Amygdala (tissue), 56 donors: ENCODE measurements at places on chromosomes 13 and 19.

GRCh38 chr19:3494559-3494958 lies 5.9 kb downstream of the DOHH start:
- no peak for DNase-seq

DNA sequence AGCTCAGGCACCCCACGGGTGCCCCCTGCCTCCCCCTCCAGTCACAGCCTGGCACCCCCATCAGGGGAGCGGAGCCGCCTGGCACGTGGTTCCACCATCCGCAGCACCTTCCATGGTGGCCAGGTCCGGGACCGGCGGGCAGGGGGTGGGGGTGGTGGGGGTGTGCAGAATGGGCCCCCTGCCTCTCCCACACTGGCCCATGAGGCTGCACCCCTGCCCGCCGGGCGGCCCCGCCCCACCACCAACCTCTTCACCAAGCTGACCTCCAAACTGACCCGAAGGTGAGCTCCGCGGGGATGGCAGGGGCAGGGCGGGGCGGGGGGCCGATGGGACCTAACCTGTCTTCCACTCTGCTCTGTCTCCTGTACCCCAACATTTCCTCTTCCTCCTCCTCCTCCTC lies 25.0 kb downstream of the CKM start:
- DNase-seq, result no peak

DNA sequence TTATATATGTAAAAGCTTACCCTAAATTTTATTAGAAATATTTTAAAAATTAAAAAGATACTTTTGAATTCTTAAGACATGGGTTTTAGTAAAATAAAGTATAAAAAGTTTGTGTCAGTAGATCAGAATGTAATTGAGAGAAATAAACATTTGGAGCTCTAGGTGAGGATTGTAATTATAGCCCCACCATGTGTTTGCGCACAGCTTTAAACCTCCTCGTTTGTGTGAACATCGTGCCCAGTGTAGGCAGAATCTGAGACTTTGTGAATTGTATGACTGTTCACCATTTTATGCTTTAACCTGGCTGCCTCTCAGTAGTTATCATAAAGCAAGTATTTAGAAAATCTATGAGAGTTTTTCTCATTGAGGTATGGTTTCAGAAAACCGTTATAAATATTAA lies 29.1 kb downstream of the CUL4A start:
- DNase-seq, result no peak

DNA sequence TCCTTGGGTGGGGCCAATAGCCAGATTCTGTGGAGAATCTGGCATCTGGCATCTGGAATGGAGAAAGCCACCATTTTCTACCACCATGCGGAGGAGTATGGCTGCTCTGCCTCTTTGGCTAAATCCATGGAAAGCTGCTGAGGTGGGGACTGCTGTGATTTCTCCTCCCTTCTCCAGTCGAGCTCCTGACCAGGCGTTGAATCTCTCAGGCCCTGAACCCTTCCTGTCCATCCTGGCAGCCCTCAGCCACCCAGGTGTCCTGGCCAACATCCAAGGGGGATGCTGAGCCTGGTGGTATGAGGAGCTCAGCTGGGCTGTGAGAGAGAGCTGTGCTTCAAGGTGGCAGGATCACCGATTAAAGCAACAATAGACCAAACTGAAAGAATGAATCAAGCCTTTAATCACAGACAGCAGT lies 17.4 kb upstream of the SIGLEC6 start:
- no peak for DNase-seq

DNA sequence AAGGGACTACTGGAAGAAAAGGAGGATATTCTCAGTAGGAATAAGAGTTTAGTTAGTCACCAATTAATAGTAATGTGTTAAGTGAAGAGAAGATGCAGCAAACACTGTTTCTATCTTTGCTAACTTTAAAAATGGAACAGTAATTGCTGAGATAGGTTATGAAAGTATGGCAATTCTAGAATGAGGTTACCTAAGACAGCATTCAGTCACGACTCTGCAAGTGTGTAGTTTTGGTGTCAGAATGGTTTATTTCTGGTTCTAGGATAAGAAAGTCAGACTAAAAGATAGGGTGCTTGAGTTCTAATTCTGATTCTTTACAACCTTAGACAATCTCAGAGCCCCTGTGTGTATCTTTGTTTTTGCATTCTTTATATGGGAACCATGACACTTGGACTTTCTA lies 138.1 kb downstream of the POU4F1 start:
- DNase-seq, result no peak

DNA sequence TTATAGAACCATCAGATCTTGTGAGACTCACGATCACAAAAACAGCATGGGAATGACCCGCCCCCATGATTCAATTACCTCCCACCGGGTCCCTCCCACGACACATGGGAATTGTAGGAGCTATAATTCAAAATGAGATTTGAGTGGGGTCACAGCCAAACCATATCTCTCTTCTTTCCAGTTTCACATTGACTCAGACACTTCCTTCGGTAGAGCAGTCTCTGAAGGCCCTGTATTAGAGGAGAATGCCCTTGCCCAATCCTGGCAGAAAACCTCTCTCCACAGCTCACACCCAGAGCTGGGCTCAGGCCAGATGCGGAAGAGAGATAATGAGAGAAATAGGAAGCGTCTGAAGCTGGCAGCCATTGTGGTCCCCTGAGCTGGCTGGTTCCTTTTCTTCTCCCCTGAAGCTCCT lies 72.4 kb upstream of the CLDN10 start:
- DNase-seq, result no peak

GRCh38 chr19:27705896-27706295 lies 1507.1 kb downstream of the UQCRFS1 start:
- DNase-seq, result no peak
